NCI-H1105 treated with DMSO at 0.1 percent for 48 hours (cell line): ENCODE measurements at places on chromosomes 5 and 9.
A peak's percentile ranks its signal among the peaks of the same experiment; 100 is the strongest.

- no peak for DNase-seq
These were observed 9.5 kb downstream of the MTAP start for GRCh38 chr9:21811914-21812313.

DNA sequence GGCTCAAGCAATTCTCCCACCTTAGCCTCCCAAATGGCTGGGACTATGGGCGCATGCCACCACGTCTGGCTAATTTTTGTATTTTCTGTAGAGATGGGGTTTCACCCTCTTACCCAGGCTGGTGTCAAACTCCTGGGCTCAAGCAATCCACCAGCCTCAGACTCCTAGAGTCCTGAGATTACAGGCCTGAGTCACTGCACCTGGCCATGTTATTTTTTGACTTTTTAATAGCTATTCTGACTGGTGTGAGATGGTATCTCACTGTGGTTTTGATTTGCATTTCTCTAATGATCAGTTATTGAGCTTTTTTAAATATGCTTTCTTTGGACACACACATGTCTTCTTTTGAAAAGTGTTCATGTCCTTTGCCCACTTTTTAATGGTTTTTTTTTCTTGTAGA, 38.2 kb downstream of the FBXW2 start:
- DNase-seq, result no peak

DNA sequence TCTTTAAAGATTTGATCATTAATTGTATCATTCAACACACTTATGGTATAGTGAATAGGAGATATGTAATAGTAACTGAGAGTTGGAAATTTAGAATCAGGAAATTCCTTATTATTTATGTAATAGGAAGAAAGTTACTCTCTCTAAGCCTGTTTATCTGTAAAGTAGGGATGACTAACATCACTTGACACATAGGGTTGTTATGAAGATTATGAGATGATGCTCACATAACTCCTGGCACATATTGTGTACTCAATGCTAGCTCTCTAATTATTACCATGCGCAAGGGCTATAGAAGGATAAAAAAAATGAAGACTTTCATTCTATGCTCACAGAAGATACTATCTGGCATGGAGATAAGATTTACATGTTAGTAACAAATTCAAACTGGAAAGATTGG, 149.9 kb downstream of the ISOC1 start:
- no peak for DNase-seq

- DNase-seq, result no peak
These were observed 46.0 kb downstream of the HMCN2 start for GRCh38 chr9:130311408-130312140.

GRCh38 chr5:137320056-137321045, 178.8 kb downstream of the SPOCK1 start:
- DNase-seq, result peak; percentile 63

GRCh38 chr5:143957455-143957854, 145.5 kb downstream of the HMHB1 start:
- DNase-seq, result no peak

DNA sequence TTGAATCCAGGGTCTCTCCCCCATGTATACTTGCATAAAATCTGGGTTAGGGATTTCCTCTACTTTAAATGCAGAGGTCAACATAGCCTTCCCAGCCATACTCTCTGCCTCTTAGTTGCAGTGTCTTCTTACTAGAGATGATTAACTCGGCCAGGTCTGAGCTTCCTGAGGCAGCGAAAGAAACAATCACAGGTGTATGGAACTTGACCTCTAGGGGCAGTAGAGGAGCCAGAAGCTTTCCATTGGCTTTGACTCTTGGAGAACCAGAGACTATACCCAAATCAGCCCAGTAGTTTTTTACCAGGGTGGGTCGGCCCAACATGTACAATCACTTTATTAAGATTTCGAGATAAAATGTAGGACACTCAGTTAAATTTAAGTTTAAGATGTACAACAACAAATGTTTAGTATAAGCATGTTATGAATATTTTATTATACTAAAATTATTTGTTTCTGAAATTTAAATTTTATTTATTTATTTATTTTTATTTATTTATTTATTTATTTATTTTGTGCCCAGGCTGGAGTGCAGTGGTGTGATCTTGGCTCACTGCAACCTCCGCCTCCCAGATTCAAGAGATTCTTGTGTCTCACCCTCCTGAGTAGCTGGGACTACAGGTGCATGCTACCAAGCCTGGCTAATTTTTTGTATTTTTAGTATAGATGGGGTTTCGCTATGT, 48.0 kb upstream of the DMRT3 start:
- DNase-seq, result no peak
